ENCODE measurements at places on chromosomes 3 and 15.

DNA sequence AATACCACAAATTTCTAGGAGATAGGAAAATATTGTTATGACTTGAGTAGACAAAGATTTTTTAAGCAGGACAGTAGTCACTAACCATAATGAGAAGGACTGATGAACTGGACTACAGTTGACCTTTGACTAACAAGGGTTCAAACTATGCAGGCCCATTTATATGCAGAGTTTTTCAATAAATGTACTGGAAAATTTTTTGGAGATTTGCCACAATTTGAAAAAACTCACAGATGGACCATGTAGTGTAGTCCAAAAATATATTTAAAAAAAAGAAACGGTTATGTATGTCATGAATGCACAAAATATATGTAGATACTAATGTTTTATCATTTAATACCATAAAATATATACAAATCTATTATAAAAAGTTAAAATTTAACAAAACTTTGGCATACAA is 151.8 kb downstream of the LRRN1 start:
- no peak for DNase-seq

DNA sequence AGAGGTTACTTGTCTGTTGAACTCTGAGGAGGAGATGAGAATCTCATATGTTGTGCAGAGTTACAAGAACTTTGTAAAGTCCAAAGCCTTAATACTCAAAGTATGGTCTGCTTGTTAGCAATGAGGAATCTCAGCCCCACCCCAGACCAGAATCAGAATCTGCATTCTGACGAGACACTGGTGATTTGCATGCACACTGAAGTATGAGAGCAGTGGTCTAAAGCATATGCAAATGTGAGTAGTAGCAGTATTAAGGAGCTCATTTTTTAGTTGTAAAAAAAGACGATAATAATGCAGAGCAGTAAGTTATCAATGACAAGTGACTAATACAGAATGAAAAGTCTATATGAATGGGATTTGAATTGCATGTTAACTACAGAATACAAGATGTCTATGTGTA is 327.7 kb downstream of the RYR3 start:
- DNase-seq = no peak

- DNase-seq = no peak
Measured at GRCh38 chr3:32544894-32545293, 25.8 kb downstream of the DYNC1LI1 start.

GRCh38 chr3:46660003-46660402 is 33.5 kb downstream of the ALS2CL start:
- no peak for DNase-seq

DNA sequence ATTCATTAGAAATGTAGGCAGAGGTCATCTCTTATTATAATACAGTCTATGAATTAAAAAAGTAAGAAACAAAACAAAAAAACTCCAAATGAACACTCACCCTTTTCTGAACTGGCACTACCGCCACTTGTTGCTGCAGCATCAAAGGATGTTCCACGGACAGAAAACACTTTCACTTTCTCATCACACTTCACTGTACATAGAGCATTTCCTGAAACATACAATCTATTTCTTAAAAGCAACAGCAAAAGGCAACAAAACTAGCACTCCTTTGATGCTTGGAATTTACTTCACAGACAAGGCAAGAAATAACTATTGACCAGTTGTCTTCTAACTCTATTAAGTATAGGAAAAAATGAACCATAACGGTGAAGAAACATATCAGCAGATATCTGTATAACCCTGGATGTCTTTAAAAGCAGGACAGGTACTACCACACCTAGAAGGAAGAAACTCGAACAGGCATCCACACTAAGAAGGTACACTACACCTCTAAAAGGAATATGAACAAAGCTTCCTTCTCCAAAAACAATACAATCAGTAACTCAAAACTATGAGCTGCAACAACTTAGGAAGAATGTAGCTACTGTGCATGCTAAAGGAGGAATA is 24.9 kb downstream of the ETFA start:
- no peak for DNase-seq

DNA sequence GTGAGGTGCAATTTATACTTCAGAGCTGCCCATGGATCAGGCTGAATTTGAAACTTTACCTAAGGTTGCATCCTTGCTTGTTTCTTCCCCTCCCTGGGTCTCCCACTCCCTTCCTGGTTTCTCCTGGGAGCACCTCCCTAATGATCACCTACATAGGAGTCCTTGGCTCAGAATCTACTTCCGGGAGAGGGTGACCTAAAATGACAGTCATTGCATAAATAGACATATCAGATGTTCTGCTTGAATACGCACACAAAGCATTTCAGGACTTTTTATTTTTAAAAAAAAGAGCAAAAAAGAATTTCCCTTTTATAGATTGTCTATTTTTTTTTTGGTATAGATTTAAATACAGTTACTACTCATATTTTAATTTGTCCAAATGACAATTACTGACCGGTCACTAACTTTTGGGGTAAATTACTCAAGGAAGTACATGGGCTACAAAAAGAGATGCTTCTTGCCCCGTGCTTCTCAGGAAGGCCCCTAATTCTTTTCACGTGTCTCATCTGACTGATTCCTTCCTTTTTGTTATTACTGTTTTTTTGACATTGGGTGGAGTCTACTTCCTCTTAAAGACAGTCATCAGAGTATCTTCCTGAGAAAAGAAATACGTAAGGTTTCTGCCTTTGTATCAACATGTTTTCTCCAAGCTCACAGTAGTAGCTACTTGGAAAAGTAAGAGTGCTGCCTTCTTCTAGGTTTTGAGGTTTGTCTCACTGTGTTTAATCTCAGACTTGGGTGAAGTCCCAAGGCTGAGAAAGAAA is 4.9 kb upstream of the MYZAP start:
- no peak for DNase-seq

DNA sequence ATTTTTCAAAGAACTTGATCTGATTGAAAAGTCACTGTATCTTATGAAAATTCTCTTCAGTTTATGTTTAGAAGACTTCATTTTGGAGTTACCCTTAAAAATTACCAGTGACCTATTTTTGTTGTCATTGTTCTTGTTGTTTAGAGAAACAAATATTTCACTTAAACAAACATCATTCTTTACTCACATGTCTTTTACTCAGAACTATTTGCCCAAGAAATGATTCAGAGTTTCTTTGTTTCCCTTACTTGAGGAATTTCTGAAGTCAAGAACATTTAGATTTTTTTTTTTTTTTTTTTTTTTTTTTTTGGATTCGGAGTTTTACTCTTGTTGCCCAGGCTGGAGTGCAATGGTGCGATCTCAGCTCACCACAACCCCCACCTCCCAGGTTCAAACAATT is 259.6 kb upstream of the UBE2E1 start:
- DNase-seq = no peak

GRCh38 chr3:56620371-56620770 is 62.7 kb downstream of the TASOR start:
- no peak for DNase-seq

DNA sequence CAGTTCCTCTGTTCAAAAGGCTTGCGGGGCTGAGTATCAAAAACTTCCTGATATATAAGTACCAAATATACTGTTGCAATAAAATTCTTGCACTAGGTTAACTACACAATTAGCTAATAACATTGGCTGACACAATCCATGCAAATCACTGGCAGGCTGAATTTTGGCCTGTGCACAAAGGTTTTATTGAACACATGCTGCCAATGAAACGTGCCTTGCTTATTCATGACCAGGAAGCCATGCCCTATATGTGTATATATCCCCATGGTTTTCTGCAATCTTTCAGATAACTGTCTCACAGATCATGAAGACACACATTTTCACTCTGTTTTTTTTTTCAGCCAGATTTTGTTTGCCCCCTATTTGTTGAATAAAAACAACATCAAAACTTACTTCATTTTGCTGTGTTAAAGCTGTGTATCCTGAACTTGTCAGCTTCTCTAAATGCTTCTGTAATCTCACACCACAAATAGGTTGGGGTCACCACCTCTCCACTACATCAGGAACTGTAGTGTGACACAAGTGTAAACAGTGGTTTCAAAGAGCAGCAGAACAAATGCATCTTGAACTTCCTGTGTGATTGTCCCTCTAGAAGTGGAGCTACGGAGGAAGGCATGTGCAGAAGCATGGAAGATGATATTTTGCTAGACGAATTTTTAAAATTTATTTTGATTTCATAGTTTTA is 920.7 kb upstream of the NR2F2 start:
- DNase-seq = no peak

- no peak for DNase-seq
Measured at GRCh38 chr15:70469651-70470555, 293.5 kb downstream of the UACA start.

GRCh38 chr3:179272385-179272784 is 21.5 kb upstream of the KCNMB3 start:
- no peak for DNase-seq

GRCh38 chr3:195185583-195185982 is 85.4 kb downstream of the XXYLT1 start:
- no peak for DNase-seq

- no peak for DNase-seq
Measured at GRCh38 chr15:34085746-34086145, 15.9 kb downstream of the EMC7 start.

- no peak for DNase-seq
Measured at GRCh38 chr15:51403072-51403878, 61.8 kb downstream of the GLDN start.

- no peak for DNase-seq
Measured at GRCh38 chr15:95604634-95605036, 725.9 kb upstream of the NR2F2 start.

- DNase-seq = no peak
Measured at GRCh38 chr15:90047956-90048575, 46.9 kb downstream of the ZNF710 start.

DNA sequence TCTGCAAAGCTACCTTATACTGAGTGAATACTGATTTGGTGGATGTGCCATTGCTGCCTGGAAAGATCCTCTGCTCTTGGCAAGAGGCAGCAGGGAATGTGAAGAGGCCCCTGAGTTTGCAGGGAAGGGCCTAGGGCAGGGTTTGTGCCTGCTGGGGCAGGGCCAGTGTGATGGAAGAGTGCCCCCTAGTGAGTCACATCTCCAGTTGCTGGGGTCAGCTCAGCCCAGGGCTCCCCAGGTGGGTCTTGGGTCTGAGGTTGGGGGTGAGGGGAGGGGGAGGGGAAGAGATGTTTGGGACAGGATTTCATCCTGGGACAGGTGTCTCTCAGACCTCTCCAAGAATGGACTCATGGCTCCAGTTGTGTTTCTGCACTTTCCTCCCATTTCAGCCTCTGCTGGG is 4.1 kb upstream of the AMOTL2 start:
- no peak for DNase-seq

- no peak for DNase-seq
Measured at GRCh38 chr15:60118146-60118545, 114.0 kb downstream of the FOXB1 start.

DNA sequence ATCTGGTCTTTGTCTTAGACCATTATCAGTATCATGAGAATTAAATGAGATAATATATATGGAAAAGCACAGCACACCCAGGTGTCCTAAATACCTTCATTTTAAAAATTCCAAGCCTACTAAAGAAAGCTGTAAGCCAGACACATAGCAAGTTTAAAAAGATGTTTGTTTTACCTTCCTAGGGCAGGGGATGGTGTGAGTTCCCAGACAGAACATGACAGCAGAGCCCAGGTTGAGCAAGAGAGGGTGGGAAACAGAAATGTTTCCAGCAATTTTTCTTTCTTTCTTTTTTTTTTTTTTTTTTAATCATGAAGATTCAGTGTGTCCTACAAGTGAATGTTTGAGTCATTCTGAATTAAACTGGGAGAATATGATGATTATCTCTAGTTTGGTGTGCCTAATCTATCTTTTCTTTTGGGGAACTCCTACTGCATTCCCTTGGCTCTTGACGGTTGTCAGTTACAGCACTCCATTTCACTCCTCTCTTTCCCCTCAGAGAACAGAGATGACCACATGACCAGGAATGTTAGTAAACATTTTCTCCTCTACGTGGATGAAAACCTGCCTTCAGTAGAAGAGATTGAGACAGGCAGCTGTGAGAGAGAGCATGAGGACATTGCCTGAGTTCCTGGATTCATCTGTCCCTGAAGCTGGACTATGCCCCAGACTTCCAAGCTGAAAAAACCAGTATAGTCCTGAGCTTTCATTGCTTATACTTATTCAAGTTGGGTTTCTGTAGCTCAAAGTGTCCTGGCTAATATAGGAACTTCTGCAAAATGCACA is 54.5 kb upstream of the ARL14 start:
- DNase-seq = no peak

GRCh38 chr15:91522605-91523332 is 330.7 kb upstream of the SLCO3A1 start:
- DNase-seq = no peak

DNA sequence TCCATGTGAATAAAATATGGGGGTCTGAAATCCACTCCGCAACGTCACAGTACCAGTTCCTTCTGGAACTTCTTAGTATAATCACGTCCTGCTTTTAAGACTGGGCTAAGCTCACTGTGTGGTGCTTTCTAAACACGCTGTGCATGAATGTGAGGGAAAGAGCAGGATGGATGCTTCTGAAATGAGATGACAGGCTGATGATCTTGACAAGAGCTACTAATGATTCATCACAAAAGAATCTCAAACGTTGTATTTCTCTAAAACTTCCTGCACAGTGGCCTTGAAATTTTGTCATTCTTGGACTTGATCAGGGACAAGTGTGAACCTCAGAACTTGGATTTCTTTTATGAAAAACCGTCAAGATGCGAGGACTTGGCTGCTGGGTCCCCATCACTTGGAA is 221.4 kb downstream of the CADPS start:
- DNase-seq = no peak

DNA sequence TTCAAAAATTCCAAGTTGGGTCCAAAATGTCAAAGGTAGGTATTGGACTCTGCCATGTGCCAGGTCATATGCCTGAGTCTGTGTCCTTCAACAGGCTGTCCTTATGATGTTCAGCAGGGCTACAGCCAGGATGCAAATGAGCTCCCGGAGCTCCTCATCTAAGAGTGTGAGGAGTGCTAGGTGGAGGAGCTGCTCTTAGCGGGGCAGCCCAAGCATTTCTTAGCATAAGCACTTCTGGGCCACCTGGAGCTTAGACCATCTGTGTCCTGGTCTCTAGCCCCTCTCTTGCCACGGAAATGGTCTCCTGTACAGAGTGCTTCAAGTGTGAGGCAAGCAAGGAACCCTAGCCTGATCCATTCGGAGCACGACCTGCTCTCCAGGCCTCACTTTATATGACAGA is 64.6 kb upstream of the PRR23C start:
- DNase-seq = no peak

DNA sequence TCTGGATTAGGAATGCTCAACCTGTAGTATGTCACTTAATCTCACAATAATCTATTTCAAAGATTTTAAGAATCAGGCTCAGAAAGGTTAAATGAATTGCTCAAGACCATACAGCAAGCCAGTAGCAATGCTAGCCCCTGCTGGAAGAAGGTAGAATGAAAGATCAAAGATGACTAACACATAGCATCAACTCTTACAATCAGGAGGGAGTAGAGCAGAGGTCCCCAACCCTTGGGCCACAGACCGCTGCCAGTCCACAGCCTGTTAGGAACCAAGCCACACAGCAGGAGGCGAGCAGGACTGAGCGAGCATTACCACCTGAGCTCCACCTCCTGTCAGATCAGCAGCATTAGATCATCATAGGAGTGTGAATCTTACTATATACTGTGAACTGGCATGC is 15.5 kb upstream of the GATM start:
- no peak for DNase-seq
